Activated CD4-positive, alpha-beta T cell treated with anti-CD3 and anti-CD28 coated beads, Interleukin-2, amount 10 ng/mL, durations not matched to agents 7 days and 5 days (primary cell): ENCODE measurements at places on chromosomes 4 and X.

GRCh38 chr4:182425302-182425701 lies 182.1 kb downstream of the TENM3 start:
- DNase-seq: no peak

GRCh38 chrX:70260104-70260503 lies at the start of gene P2RY4:
Gene P2RY4 (minus strand): TSS chrX:70260204. CDS start chrX:70259624, 580 bp downstream.
- DNase-seq: no peak

GRCh38 chrX:134895805-134896581 lies 94.8 kb upstream of the SMIM10 start:
- DNase-seq: no peak

- DNase-seq: no peak
These were observed 110.8 kb upstream of the PACRGL start for GRCh38 chr4:20589436-20589835.

DNA sequence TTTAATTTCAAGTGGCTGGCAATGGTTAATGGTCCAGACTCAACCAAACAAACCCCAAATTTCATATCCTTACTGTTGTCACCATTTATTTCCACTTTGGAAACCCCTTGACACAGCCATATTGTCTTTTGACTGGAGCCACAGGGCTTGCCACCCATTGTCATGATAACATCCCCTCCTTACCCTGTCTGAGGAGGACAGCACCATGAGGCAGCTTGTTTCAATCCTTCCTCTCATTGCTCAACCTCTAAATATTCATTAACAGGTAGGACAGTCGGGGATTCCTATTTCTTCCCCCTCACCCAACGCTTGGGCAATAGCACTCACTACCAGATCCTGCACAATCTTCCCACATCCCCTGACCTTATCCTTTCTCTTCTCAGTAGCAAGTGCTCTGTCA lies 92.1 kb downstream of the CEP135 start:
- no peak for DNase-seq

GRCh38 chrX:19602866-19603622 lies 87.7 kb upstream of the MAP3K15 start:
- DNase-seq: no peak

DNA sequence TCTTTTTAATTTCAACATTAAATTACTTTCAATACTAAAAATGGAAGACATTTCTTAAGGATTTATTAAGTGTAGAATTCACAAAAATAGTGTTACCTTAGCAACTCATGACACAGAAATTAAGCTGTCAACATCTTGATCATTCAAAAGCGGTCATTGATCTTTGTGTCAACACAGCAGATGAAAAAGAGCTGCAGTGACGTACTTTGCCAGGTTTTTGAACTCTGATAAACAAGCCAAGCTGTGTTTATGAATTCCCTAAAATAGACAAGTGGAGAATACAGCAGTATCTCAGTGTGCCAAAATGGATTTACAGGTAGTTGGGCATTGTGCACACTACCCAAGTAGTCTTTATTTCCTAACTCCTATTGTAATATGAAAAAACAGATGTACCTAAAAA lies 1141.8 kb upstream of the PCDH7 start:
- DNase-seq: no peak

- no peak for DNase-seq
These were observed 154.1 kb downstream of the BANK1 start for GRCh38 chr4:101944649-101945048.
